Caki2 (cell line): ENCODE measurements at places on chromosomes 6 and 20. TPM values are rescaled to one million over a fixed set of nuclear protein-coding genes. Genes with fewer than 3 reads are reported as not detected.

BNIP5 gene
- not detected in 2 replicates for total RNA-seq

GRCh38 chr6:99409672-99410071 lies 15.4 kb downstream of the PNISR start:
- no peak for DNase-seq

DNA sequence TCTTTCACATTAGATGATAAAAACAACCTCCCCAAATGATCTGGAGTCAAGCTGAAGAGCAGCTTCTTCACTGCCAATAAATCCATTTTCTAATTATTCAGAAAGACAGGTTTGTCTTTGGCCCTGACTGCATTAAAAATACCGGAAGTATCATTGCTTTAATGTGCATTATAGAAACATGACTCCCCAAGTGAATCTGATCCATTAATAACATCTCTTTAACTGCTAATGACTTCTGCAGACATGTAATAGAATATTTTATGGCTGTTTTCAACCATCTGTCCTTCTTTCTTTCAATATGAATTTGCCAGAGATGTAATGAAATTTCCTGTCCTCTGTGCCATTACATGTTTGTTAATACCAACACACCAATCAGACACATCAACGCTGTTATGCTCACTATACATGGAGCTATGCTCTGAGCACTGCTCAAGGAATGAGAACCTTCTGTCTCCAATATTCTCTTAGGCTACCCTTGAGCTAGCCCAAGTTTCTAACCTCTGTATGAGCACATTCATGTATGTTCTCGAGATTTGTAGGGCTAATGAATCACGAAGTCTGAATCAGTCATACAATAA lies 87.8 kb downstream of the LYRM4 start:
- no peak for DNase-seq

SIM1 gene
- total RNA-seq = 0.34 and 0.78 TPM in 2 replicates

DNA sequence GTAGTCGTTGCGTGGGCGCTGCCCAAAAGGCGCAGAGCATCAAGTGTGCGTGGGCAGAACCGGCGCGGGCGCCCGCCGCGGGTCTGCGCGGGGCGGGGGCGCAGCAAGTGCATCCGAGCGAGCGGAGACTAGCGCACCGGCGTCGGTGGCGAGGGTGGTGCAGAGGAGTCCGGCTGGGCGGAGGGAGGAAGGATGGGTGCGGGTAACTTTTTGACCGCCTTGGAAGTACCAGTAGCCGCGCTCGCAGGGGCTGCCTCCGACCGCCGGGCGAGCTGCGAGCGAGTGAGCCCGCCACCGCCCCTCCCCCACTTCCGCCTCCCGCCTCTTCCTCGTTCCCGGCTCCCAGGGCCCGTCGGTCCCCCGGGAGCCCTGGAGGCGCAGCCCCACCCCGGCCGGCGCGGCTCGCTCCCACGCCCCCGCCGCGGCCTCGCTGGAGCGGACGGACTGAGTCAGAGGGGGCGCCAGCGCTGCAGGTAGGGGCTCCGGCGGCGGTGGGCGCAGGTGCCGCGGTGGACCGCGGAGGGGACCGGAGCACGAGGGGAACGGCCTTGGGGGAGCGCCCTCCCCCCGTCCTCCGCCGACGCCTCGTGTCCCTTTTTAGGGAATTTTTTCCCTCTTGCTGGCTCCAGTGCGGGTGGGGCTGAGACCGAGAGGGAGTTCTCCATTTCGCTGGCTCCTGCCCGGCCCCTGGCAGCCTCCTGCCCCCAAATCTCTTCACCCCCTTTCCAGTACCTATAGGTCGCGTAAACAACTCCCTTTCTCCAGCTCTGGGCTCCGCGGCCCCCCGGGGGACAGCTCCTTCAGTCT lies 1.6 kb upstream of the DBNDD2 start:
- peak; percentile 23 for DNase-seq
